Stimulated activated CD4-positive, alpha-beta T cell treated with anti-CD3 and anti-CD28 coated beads, Interleukin-1b, Interleukin-23, amount 100 ng/mL, for 1 hour (primary cell): ENCODE measurements at places on chromosomes 3 and 15.
A peak's percentile ranks its signal among the peaks of the same experiment; 100 is the strongest.

GRCh38 chr15:64596701-64597476 lies 136.5 kb downstream of the ZNF609 start:
- DNase-seq: no peak

- DNase-seq: no peak
Measured at GRCh38 chr3:197124713-197125112, 95.1 kb upstream of the MELTF start.

- peak; percentile 21 for DNase-seq
Measured at GRCh38 chr15:99450896-99451358, 114.9 kb upstream of the MEF2A start.

- no peak for DNase-seq
Measured at GRCh38 chr15:58221591-58222241, 83.5 kb downstream of the AQP9 start.

GRCh38 chr3:189269365-189269764 lies 97.6 kb downstream of the TPRG1 start:
- DNase-seq: no peak

DNA sequence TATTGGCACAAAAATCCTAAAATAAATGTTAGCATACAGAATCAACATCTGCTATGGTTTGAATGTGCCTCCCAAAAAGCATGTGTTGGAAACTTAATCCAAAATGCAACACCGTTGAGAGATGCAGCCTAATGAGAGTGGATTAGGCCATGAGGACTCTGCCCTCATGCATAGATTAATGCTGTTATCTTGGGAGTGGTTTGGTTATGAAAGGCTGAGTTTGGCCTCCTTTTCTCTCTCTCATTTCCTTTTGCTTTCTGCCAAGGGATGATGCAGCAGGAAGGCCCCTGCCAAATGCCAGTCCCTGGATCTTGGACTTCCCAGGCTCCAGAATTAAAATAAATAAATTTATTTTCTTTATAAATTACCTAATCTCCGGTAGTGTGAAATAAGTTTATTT lies 49.4 kb downstream of the SYNM start:
- no peak for DNase-seq
